ENCODE measurements at places on chromosomes 12 and 14.
A peak's percentile ranks its signal among the peaks of the same experiment; 100 is the strongest.

- DNase-seq: no peak
These were observed 32.1 kb downstream of the GALNT16 start for GRCh38 chr14:69291891-69292561.

DNA sequence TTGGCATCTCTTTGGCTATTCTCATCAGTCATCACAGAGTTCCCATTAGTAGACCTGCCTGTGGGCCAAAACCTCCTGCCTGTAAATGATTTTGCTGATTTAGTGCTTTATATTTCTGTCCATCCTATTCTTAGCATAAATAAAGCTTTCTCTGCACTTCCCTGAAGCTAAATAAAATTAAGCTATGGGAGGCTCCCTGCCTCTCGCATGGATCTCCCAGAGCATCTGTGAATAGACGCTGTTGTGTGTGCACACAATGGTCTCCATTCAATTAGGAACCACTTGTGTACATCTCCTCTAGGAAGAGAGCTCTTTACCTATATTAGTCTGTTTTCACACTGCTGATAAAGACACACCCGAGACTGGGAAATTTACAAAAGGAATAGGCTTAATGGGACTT lies 80.4 kb downstream of the PPFIBP1 start:
- DNase-seq: no peak

DNA sequence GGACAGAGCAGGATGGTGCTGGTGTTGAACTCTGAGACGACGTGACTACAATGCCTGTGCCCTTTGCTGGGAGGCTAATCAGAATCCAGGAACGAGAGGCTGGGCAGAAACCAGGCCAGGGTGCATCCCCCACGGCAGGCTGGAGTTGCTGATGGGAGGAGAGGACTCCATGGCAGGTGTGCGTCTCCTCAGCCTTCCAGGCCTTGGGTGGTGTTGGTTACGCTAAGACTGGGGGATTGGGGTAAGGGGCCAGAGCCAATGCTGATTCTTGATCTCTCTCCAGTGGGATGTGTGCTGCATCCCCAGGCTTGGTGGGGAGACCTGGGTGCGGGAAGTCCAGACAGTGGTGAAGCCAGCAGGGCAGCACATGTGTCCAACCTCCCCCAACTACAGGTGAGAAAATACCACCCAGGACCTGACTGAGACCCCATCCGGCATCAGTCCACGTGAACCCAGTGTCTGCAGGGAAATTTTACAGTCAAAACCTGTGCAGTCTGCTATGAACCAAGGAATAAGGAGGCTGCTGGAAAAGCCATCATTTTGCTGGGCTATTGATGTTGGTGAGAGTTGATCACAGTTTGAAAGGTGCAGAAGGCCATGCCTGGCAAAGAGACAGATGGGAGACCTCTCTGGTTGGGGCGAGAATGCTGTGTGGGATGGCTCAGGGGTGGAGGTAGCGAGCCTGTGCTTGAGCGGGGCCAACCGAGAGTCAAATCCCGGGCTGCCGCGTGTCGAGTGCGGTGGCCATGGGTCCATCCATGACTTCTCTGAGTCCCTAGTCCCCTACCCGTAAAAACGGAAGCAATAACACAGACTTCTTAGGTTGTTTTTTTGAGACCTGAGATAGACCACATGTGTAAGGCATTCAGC lies 89.8 kb downstream of the NTF3 start:
- no peak for DNase-seq

- no peak for DNase-seq
These were observed 738.3 kb upstream of the STXBP6 start for GRCh38 chr14:25788252-25788651.

DNA sequence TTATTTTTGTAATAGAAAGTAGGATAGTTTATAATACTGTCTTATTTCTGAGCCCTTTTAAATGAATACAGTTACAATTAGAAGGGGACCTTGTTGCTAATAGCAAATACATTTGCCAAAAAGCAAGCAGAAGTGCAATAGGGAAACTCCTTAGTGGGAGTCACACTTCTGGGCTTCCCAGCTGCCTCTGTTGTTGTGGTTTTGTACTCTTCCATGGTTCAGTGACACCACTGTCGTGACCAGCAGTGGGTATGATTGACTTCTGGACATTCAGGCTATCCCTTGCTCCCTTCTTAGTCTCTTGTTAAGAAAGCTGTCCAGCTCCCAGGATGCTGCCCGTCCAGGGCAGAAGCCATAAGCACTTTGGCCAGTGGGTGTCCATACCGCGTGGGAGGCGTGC lies 22.6 kb downstream of the TCTN1 start:
- DNase-seq: no peak

GRCh38 chr12:117159674-117160073 lies 30.6 kb downstream of the FBXO21 start:
- no peak for DNase-seq

DNA sequence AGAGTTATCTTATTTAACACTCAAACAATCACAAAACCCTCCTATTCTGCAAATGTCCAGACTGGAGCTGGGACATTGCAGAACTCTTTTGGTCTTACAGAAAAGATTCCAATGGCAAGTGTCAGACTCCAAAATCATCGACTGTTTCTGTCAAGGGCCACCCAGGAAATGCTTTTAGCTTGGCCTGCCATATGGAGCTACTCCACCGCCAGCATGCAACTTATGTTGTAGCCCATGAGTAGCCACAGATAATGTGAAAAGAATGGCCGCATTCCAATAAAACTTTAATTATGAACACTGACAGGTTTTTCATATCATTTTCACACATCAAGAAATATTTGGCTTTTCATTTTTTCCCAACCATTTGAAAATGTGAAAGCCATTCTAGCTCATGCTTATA lies 57.5 kb downstream of the SYNE3 start:
- no peak for DNase-seq

- DNase-seq: no peak
These were observed 170.6 kb upstream of the GARIN6 start for GRCh38 chr12:99476956-99477355.

DNA sequence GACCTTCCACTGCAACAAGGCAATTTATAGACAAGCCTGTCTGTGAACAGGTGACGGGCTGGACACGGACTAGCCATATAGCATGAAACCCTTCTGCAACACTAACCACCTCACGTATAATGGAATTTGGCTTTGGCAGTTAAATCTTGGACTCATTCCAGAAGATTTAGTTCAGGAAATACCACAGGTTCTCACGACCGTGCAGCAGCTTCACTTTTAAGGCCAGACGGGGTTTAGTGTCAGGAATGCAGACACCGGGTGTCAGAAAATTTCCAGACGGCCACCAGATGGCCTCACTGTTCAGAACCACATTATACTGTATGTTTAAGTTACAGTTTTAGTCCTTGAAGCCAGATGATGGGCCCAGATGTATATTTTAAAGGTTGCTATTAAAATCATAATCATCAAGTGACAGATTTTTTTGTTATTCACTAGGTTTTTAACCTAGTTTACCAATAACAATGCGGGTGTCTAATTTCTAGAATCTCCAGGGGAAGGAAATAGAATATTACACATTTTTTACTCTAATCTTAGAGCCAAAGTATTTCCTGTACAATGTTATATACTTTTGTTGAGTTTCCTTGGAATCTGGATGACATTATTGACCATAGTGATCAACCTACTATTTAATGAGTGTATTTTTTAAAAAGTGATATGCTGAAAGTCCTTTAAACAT lies 90.5 kb upstream of the TMPO start:
- DNase-seq: peak; percentile 79

GRCh38 chr12:65189028-65189718 lies 19.8 kb downstream of the LEMD3 start:
- no peak for DNase-seq

DNA sequence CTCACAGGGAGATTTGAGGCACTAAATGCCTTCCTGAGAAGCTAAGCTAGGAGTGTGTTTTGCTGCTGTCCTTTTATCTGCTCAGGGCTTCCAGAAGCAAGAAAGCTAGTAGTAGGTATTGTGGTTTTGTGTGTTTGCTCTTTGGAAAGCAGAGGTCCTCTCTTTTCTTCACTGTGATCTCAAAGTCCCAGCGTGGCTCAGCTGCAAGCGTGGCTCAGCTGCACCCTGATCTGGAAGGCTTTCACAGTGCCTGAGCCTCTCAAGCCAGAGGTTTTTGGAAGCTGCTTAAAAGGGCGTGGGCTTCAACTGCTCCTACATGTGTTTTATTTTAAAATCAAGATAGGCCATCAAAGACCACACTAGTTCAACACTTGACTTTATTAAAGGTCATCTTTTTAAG lies 337.4 kb upstream of the RGS6 start:
- DNase-seq: peak; percentile 47

- no peak for DNase-seq
These were observed 47.9 kb upstream of the GARIN2 start for GRCh38 chr14:67141146-67141900.

DNA sequence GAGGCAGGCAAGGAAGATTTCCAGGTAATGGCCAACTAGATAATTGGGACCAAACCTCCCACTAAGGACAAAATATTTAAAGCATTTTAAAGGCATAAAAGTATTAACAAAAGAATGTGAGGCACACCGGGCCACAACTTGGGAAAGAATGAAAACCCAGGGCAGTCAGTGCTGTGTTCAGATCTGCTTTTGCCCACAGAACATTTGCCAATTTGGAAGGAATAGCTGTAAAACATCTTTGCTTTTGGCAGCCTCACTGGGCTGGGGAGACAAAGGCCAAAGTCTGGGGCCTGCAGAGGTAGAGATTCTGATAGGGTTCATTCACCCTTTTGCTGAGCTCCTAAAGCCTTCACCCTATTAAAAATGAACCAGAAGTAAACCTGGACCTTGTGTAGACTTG lies 82.3 kb downstream of the SYNE3 start:
- no peak for DNase-seq

DNA sequence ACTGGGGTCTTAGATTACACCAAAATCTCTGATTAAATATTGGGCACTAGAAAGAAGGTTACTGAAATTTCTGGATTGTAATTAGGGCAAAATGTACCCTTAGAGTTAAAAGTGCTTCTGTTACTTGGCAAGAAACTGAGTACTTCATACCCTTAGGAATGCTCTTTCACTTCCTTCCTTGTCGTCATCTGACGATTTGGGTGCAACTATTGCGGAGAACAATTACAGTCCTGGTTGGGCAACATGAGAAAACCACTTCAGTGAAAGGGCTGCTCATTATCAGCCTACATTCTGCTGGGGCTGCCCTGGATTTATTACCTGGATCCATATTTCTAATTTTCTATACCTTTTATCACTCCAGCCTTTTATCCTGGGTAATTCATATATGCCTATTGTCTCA lies 348.5 kb upstream of the MDGA2 start:
- DNase-seq: no peak

GRCh38 chr12:52441320-52441911 lies 7.2 kb upstream of the KRT75 start:
- no peak for DNase-seq
